ENCODE measurements at places on chromosomes 11 and 22.
A peak's percentile ranks its signal among the peaks of the same experiment; 100 is the strongest.

DNA sequence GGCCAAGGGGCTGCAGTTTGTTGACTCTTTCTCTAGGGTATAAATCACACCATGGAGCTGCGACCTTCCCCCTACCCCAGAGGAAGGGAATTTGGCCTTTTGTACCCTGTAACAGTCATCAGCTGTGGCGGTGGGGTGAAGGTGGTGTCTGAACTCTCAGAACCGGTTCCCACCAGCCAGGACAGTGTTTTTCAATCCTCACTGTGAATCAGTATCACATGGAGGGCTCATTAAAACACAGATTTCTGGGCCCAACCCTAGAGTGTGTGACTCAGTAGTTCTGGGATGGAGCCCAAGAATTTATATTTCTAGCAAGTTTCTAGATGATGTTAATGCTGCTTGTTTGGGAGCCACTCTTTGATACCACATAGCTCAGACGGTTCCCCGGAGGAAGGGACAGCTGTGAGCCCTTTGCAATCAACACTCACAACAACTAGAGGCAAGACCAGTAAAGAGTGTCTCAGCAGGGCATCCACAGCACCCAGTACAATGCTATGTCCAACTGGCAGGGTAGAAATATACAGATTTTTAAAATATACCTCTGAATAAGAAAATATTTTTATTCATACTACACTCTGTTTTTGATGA is 43.9 kb upstream of the FAT3 start:
- no peak for DNase-seq

DNA sequence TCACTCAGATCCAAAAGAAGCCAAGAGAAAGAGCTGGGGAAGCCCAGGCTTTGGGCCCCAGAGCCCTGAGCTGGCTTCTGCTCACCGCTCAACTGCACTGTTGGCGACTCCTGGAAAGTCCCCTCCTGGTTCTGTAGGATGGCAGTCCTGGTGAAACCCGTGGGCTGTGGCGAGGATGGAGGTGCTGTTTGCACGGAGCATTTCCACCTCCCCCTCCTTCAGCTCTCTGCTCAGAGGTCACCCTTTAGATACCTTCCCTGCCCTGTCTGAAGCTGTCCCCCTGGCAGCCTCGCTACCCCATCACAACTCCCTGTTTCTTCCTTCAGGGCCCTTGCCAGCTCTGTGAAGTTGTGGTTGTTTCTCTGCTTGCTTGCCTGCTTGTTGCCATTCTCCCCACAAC is 97.8 kb downstream of the MYO18B start:
- no peak for DNase-seq

- peak; percentile 65 for DNase-seq
Measured at GRCh38 chr11:1870721-1871466, 18.0 kb downstream of the LSP1 start.

DNA sequence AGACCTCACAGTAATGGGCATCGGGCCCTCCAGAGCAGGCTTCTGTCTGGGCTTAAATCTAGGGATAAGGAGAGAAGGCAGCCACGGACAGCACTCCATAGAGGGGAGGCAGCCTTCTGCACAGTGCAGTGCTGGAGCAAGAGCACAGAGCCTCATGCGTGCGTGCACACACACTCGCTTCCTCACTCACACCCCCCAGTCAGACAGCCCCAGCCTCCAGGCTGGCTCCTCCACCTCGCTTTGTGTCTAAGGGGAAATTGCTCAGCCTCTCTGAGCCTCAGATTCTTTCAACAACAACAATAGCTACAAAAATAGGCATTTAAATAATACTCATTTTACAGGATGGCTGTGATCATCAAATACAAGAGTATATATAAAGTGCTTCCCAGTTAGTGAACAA is 26.7 kb upstream of the ETS1 start:
- no peak for DNase-seq

- peak; percentile 88 for DNase-seq
Measured at GRCh38 chr22:43313244-43313889, 29.8 kb downstream of the SCUBE1 start.

- DNase-seq, result peak; percentile 46
Measured at GRCh38 chr11:78669249-78669648, 94.6 kb upstream of the NARS2 start.

DNA sequence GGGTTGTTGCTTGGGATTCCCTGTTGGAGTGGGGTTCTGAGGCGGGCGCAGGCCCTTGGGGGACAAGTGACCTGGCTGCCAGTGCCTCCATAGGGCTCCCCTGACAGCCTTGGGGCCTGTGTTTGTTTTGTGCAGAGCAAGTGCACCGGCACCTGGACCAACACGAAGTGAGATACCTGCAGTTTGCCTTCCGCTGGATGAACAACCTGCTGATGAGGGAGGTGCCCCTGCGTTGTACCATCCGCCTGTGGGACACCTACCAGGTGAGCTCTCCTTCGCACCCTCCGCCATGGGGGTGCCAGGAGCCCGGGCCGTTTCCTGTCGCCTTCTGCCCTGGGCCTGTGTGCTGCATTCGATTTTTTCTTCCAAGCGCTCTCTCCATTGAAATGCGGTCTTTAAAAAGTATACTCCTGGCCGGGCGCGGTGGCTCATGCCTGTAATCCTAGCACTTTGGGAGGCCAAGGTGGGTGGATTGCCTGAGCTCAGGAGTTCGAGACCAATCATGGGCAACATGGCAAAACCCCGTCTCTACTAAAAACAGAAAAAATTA is 274.6 kb downstream of the TBC1D22A start:
- peak; percentile 33 for DNase-seq

- no peak for DNase-seq
Measured at GRCh38 chr11:30326906-30327305, 4.0 kb downstream of the ARL14EP start.

DNA sequence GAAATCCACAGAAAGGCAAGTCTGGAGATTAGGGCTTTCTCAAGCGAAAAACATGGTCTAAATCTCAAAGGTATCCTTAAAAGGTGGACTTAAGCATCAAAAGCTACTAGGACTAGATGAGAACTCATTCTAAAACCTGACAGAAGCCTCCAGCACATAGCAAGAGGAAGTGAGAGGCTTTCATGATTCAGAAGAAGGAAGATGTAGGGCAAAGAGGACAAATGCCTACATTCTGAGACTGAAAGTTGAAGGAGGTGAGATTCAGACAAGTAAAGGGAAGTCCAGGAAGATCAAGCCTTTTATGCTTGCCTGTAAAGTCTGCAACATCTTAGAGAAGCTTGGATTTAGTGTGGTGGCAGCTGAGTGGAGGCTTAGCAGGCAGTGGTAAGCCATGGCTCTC is 98.9 kb downstream of the PGR start:
- DNase-seq, result no peak

DNA sequence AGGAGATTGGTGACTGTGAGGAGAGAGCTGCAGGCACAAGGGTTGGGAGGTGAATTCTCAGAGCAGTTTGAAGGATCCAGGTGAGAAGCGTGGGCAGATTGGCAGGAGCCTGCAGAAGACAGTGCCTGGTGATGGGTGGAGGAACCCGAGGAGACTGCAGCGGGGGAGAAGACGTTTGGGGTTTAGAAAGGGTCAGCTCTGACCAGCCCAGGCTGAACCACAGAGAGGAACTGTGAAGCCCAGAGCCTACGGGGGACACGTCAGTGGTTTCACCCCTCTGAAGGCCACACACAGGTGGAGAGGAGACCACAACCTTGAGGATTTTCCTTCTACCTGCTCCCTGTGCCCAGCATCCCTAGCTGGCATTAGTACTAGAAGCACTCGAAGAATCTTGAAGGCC is 154.8 kb upstream of the TBCEL start:
- no peak for DNase-seq

DNA sequence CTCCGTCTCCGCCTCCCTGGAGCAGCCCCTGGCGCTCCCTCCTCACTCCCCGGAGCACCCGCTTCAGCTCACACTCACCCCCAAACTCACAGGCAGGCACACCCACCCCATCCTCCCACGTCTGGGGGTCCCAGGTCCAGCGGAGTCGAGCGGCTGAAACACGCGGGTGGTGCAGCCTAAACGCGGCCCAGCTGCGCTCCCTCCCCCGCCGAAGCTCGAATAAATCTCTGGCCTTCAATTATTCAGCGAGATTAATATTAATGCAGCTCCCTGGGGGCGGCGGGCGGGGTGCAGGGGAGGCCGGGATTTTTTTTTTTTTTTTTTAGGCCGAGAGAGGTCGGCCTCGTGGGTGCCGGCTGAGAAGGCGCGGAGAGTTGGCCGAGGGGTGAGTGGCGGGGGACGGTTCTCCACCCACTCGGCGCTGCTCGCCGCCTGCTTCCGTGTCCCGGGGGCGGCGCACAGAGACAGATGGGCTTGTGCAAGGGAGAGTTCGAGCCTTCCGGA is 524 bp upstream of the SLC1A2 start:
- DNase-seq, result no peak

DNA sequence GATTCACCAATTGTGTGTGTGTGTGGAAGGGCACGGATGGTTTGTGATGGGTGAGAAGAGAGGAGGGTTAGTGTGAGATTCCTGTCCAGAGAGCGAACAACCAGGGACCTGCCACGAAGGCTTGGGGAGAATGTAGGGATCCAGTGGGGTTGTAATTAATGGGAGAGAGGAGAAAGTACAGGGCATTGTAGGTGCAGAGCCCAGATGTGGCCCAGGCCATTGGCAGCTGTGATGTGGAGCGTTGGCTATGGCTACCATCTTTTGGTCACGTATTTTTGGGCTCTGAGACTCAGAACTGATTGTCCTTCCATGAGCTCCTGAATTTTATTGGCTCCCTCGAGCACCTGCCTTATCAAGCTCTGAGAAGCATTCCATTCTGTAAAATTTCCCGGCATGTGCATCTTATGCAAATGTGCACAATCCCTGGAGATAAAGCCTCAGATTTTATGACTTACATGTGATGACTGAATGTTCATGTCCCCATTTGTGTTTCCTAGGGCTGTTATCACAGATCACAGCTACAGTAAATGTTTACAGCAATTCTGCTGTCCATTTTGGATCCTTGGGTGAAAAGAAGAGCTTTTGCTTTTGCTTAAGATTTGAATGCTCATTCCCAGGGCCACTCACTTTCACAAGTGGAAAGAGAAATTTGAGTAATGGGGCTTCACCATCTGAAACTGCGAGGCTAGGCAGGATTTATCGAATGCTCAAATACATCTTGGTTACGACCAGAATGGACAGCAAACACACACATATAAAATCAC is 33.1 kb downstream of the SLC5A1 start:
- no peak for DNase-seq

DNA sequence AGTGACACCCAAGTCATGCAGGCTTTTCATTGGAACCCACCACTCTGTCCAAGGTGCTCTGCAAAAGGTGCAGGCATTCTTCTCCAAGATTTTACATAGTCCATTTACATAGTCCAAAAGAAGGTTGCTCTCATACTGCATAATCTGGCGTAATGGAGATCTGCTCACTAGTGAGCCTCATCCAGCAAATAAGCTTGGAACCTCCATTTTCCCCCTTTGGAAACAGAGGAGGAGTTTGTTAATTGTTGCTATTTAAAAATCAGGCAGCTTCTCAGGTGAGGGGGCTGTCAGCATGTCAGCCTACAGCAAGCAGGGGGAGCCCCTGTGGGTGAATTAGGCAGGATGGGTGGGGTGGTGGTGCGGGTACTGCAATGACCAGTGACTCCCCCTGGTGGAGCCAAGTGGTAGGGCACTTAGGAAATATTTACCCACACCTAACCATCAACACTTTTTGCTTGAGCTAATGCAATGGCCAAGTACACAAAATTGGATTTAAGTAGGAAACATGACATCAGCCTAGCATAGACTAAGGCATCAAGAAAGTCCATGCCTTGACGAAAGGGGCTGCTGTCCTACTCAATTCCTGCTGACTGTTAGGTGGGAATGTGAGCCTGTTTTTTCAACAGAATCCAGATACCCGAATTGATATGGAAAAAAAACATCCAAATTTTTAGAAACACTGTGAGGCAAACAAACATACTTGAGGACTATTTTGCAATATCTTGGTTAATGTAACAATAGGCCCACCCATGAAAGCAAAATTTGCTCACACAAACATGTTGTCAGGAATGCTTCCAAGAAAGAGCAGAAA is 64.5 kb downstream of the AMBRA1 start:
- peak; percentile 77 for DNase-seq

GRCh38 chr11:126443120-126443519 is 87.6 kb downstream of the ST3GAL4 start:
- DNase-seq, result no peak

DNA sequence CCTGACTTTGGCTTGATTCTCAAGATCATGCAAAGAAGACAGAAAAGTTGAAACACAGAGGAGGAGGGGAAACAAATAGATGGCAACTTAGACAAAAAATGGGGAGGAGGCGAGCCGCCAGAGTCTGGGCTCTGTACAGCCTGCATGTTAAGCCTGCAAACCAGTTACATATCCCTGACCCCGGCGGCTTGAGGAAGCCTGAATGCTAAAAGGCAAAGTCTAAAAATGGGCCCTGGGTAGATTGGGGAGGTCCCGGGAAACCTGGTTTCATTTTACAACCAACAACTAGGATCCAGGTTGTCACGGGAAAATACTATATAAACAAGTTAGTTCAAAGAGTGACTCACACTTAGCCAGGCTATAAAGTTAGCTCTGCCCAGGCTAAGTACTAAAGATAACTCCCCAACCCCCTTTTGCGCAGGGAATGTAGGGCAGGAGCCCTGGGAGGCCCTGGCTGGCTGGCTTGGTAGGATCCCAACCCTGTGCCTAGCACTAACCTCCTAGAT is 18.8 kb upstream of the ZBTB16 start:
- DNase-seq, result peak; percentile 77

DNA sequence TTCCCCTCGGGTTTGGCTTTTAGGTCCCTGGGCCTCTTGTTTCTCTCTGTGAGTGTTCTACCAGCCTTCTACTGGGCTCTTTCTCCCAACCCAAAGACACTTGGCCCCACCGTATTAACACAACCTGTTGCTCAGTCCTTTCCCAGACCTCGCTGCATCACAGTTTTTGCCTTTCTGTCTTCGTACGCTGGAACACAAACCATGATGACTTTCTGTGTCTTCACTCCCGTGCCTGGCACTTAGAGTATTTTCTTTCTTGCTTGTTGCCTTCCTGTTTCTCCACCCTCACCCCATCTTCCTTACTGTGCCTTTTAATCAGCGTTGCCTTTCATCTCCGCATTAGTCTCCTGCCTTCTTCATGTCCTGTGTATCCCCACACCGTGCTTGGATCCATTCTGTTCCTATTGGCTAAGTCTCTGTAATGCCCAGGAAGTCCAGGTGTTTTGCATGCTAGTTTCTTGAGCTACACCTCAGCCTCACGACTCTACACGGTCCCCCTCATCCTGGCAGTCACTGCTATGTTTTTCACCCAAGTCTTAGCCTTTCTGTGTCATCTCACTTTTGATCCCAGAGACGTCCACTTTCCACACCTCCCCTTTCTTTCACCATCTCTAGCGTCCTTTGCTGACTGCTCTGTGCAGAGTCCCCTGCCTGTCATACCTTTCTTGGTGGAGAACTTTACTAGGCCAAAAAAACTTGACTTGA is 1.6 kb downstream of the MARK2 start:
- DNase-seq, result no peak

- DNase-seq, result no peak
Measured at GRCh38 chr11:112223121-112223520, 3.1 kb upstream of the PTS start.

- DNase-seq, result no peak
Measured at GRCh38 chr22:33209930-33210784, 152.0 kb upstream of the SYN3 start.

DNA sequence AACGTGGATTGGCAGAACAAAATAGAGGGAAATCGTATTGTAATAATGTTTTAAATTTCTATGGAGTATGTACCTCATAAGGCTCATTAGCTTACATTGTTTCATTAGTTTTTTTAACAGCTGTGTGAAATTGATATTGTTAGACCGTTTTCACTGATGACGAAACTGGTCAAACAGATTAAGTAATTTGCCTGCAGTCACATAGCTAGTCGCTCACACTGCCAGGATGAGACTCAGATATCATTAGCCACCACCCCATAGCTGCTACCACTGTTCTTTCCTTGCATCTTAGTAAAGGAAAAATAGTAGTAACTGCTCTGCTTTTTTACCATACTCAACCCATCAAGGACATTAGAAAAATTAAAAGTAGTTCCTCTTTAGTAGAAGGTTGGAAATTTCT is 64.0 kb downstream of the DKK3 start:
- no peak for DNase-seq

All from sigmoid colon (tissue), 7 donors.